ENCODE measurements at places on chromosomes 7 and 10.

DNA sequence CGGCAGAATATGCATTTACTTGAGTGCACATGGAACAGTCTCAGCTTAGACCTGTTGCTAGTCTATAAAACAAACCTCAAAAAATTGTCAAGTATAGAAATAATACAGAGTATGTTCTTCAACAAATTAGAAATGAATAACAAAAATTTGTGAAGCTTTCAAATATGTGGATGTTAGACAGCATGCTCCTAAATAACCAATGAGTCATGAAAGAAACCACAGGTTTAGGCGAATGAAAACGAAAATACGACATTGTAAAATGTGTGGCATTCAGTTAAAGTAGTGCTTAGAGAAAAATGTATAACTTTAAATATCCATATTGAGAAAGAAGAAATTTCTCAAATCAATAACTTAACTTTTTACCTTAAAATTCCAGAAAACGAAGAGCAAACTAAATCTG is 760.0 kb upstream of the SORCS1 start:
- H3K27ac ChIP-seq = no peak overlapping the region
- no peak overlapping the region for H3K4me3 ChIP-seq
- H3K4me1 ChIP-seq = peaks cover 5% of the 10 kb centered on the region
- H3K36me3 ChIP-seq = no peaks in the 10 kb centered on the region

DNA sequence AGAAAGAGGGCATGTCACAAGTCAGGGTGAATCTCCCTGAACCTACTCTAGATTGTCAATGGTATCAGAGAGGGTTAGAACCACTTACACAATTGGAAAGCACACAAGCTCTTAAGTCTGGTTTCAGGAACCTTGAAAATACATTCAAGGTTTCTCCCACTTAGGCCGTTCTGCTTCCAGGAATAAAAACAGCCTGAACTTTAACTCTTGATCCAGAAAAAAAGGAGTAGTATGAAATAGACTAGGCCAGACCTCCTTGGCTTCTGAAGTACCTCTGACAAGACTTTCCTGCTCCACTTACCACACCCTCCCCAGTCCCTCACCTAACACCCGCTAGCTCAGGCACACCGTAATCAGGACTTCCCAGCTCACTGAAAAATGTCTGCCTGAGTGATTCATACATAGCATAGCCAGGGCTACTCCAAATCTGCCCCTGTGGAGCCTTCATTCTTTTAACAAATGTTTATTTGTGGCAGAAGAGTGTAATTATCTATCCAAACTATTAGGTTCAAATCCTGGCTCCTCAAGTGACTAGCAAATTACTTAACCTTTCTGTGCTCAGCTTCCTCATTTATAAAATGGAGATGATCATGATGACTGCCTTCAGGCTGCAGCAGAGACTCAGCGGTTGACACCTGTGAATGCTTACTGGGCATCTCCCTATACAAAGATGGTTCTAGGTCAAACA is 30.3 kb upstream of the IL6 start:
- no peaks in the 10 kb centered on the region for H3K36me3 ChIP-seq
- no peak overlapping the region for H3K4me3 ChIP-seq
- peaks cover 7% of the 10 kb centered on the region for H3K4me1 ChIP-seq
- peak overlapping the region; percentile 31 for H3K27ac ChIP-seq
- H3K27me3 ChIP-seq = no peaks in the 10 kb centered on the region
- no peak for DNase-seq

GRCh38 chr7:74511345-74511744 is 57.6 kb downstream of the GTF2IRD1 start:
- H3K36me3 ChIP-seq = peaks cover 13% of the 10 kb centered on the region
- H3K4me1 ChIP-seq = no peaks in the 10 kb centered on the region
- H3K4me3 ChIP-seq = no peak overlapping the region
- H3K27ac ChIP-seq = no peak overlapping the region

GRCh38 chr7:5495581-5496375 is 72.1 kb upstream of the TNRC18 start:
- H3K4me1 ChIP-seq = no peaks in the 10 kb centered on the region
- DNase-seq = no peak
- peaks cover 1% of the 10 kb centered on the region for H3K36me3 ChIP-seq
- no peak overlapping the region for H3K4me3 ChIP-seq
